Upper lobe of left lung (tissue), 6 donors: ENCODE measurements at places on chromosomes 7 and 10.

GRCh38 chr7:30353532-30353931 lies 69.1 kb downstream of the ZNRF2 start:
- DNase-seq: no peak

DNA sequence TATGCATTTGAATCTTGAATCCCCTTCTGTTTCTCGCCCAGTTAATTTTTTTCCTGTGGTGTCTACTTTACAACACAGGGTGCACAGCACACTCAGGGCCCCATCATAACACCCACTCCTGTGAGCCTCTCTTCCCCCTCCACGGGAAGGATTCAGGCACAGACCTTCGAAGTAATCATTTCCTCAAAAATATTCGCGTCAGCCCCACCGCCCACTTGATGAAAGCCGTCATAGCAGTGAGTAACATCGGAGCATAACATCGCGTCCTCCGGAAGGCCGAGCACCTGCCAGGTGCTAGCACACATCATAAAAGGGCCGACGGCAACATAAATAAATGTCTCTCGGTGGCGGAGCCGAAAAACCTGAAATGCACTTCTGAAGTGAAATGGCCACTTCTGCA lies 201.7 kb upstream of the ADARB2 start:
- DNase-seq: no peak

DNA sequence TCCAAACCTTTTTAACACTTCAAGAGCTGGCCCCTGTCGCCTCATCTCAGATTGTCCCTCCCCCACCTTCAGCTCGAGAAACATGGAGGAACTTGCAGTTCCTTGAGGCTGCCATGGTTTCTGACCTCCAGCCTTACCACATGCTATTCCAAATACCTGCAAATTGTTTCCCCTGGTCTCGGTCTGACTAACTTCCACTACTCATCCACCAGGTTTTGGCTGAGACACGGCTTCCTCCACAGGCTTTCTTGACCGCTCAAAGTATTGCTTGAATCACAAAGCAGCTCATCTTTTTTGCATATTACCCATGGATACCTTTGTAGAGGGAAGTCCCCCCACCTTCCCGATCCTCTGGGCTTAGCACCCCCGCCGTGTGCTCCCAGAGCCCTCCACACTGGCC lies 5.2 kb upstream of the SAMD8 start:
- DNase-seq: no peak

DNA sequence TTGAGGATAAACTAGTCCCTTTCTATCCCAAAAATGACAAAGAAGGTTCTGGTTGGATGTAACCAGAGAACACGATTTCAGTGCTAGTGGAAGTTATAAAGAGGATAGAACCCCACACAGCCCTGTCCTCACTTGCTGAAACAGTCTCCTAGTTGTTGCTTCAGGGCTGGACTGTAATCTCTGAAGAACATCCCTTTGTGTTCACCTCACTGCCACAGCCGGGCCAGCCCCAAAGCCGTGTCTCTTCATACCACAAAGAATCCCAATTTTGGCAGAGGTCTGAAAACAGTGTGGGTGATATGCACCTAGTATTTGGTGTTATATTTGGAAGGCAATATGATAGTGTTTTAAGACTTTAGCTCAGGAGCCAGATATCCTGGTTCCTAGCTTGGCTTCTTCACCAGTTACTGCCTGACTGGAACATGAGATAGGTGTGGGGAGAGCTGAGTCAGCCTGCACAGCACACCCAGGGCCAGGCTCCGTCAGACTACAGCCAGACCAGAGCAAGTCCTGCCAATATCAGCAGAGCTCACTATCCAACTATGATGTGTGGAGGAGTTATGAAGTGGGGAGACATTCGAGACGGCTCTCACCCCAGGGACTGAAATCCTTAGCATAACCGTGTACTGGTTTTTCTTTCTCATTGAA lies 21.2 kb downstream of the CYP3A4 start:
- DNase-seq: no peak

DNA sequence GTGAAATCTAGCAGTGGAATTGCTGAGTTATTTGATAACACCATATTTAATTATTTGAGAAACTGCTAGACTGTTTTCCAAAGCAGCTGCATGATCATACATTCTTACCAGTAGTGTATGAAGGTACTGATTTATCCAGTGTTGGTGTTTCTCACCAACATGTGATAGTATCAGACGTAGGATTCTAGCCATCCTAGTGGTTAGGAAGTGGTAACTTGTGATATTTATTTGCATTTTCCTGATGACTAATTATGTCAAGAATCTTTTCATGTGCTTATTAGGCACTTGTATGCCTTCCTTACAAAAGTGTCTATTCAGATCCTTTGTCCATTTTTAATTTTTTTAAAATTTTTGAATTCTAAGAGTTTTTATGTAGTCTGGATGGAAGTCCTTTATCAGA lies 54.2 kb upstream of the PLXDC2 start:
- DNase-seq: no peak

GRCh38 chr10:14736600-14737081 lies 38.1 kb downstream of the FAM107B start:
- DNase-seq: no peak

DNA sequence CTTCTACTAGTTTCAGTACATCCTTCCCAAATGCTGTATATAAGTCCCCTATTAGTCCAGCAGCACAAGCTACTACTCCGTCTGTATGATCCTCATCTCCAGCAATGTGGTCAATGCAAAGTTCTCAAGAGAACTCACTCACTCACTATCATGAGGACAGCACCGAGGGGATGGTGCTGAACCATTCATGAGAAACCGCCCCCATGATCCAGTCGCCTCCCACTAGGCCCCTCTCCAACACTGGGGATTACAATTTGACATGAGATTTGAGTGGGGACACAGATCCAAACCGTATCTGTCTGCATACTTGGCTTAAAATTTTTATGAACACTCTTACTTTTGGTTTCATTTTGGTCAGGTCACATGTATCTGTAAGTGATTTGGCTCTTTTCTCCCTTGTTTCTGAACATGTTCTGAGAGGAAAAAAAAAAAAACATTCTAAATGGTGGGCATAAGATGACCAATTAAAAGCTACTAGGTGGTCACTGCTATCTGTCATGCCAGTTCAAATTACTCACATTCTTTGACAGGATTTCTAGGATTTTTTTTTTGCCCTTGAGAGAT lies 60.1 kb downstream of the ZNF783 start:
- no peak for DNase-seq

DNA sequence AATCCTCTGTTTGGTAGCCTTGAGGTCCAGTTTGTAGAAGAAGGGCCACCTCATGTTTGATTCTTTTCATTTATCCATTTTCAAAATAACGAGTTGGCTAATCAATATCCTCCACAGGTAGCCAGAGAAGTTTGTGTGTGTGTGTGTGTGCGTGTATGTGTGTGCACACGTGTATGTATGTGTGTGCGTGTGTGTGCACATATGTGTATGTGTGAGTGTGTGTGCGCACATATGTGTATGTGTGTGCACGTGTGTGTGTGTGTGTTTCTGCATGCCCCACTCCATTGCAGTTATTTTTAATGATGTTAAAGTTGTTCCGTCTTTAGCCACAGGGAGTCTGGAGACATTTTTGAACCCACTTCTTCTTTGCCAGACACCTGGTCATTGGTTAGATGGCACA lies 112.8 kb upstream of the PRKCQ start:
- DNase-seq: no peak

DNA sequence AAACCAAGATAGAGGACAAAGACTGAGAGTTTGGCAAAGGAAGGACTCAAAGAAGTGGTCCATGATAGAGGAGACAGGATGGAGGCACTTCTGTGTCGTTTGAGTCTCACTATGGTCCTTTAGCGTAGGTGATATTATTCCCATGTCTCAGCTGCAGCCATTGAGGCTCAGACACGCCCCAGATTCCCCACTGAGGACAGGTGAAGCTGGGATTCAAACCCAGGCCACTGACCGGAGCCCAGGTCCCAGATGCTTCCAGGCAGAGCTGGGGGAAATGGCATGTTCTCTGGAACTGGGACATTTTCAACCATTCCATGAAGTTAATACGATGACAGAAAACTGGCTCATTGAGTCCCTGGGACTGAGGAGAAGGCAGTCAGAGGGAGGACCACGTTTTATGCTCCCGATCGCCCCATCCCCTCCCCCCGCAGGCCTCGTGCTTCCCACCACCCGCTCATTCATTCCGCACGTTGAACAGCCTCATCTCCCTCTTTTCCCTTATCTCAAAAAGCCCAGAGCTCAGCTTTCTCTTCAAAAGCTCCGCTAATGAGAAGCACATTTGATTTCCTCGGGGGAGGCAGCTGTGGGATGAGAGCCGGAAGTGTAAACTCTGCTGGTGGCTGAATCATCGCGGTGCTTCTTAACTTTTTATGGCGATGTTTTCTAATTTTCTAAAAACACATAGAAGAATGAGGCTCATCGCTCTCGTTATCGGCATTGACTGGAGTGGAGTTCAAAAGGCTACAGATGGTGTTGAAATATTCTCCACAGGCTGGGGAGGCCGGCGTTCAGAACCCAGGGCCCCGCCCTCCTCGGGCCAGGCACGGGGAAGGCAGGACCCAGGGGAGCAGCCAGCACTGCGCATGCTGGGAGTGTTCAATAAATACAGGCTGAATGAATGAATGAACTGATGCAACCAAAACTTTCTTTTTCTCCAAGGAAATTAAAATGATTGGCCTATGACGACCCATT lies 64.0 kb downstream of the OAT start:
- peak; percentile 88 for DNase-seq

GRCh38 chr7:50838675-50839377 lies 56.1 kb upstream of the GRB10 start:
- no peak for DNase-seq

DNA sequence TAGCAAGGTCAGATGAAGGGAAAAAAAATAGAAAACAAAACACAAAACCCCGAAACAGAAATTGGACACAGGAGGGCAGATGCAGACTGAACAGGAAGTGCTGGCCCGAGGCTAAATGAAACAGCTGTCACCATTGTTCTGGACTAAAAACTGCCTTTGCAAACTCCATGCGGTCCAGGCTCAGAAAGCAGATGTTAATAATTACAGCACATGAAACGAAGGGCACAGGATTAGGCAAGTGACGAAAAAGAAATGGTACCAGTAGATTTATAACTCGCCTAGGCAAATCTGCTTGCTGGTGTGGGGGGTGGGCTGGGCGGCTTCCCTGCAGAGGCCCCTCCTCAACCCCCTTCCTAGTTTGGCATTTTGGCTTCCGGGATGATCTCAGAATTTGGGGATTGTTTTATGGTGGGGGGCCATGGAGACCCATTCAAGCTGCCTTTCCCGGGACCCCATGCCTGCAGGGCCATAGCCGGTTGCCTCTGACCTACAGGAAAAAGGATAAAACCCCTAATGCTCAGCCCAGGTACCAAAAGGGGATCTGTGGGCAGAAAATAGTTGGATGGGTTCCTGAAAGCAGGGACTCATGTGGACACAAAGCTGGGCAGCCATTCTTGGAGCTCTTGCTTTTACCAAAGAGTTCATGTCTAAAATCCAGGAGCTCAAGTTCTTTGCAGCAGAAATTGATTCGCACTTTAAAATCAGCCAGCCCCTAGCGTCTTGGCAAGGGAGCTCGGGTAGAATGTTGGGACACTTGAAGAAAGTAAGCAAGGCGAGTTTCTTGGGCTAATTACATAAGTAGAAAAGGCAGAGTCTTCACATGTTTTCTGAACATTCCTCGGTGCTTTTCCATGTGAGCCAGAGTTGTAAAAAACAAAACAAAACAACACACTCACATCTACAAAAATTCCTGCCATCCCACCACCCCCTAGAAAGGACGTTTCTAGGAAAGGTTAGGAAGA lies 39.0 kb upstream of the EMX2 start:
- no peak for DNase-seq

GRCh38 chr10:36171953-36172940 lies 530.2 kb upstream of the FZD8 start:
- DNase-seq: no peak

- DNase-seq: no peak
Observed at GRCh38 chr7:111987115-111987826, 218.9 kb downstream of the DOCK4 start.

GRCh38 chr10:110857265-110858171 lies 14.2 kb upstream of the PDCD4 start:
- peak; percentile 80 for DNase-seq

DNA sequence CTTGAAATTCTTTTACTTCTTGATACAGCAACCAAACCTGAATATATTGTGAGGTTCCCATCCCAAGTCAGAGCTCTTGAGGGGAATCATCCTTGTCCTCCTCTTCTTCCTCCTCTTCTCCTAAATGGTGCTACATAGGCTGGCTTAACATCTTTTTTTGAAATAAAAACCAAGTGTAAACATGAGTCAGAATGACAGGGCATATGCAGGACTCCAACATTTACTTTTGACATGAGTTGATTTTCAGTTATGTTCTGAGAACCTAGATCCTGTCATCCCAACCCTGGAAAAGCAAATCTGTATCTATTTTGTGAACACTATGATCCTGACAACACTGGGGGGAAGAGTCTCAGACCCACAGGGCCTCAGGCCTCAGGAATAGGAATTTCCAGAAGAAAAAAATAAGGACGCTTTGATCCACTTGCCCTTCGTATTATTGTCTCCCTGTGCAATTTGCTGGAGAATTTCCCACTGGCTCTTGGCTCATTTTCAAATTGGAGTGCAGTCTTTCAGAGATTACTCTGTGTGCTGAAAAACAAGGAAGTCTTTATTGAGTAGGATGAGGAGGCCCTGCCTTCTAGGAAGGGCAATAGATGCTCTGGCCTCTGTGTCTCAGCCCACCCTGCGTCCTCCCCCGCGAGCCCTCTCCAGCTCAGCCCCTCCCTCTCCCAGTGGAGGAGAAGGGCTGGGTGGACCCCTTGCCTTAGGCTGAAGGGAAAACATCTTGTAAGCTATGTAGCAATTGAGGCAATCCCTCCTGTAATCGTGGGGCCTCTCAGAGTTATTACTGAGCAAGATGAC lies 121.6 kb downstream of the CREB5 start:
- no peak for DNase-seq

DNA sequence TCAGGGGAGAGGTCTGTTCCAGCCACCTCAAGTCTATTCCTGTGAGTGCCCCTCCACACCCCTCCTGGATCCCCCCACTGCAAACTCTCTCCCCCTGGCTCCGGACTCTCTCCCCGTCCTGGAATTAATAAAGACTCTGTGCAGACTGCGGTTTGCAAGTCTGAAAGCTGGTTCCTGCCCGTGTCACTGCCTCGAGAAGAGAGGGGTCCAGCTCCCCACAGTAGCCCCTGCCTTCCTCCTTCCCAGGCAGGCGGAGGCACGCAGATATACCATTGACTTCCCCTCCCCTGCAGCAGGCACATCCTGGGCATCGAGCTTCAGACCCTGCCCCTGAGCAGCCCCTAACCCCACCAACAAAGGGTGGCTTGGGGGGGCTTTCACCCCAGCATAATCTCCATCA lies 2.2 kb upstream of the ELN start:
- no peak for DNase-seq

DNA sequence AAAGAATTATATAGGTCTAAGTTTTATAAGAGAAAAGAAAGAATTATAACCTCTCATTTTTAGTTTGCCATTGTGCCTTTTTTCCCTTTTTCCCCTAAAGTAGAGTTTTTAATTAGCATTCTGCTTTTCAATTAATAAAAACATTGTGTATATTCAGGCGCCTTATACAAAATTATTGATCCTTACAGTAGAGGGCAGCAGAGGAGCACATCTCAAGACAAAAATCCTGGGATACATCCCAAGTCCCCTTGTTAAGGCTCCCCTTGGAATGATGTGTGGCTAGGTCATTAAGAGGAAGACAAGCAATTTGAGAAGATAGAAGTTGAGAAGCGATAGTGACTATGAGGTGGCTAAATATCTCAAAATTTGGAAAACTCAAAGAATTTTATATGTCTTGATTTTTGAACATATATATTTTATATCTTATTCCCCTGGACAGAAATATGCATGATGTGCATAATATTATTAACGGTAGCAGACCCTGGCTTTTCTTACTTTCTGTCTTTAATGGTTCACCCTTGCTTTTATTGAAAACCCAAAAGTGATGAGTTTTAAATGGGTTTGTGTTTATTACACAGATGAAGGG lies 19.1 kb upstream of the TPK1 start:
- no peak for DNase-seq

GRCh38 chr7:47503281-47503680 lies 78.6 kb downstream of the TNS3 start:
- no peak for DNase-seq
